ENCODE measurements at places on chromosomes 6 and 20.
A peak's percentile ranks its signal among the peaks of the same experiment; 100 is the strongest.

DNA sequence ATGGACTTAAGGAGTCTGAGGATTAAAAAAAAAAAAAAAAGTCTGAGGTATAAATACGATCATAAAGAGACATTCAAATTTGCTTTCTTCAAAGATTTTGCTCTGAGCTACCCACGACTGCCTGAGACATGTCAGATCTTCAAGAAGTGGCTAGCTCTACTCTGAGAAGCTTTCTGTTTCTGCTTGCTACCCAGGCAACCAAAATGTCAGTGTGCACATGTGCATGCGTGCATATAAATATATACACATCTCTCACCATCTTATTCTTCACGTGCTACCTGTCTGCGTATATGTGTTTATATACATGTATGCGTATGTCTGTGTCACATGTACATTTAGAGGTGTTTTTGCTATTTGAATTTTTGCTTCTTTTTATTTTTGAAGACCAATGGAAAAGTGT is 299.6 kb upstream of the STXBP5 start:
- DNase-seq = no peak
- no peak overlapping the region for H3K27ac ChIP-seq
- H3K36me3 ChIP-seq = no peaks in the 10 kb centered on the region
- no peak overlapping the region for H3K4me3 ChIP-seq
- H3K27me3 ChIP-seq = no peaks in the 10 kb centered on the region
- H3K4me1 ChIP-seq = peaks cover 2% of the 10 kb centered on the region

DNA sequence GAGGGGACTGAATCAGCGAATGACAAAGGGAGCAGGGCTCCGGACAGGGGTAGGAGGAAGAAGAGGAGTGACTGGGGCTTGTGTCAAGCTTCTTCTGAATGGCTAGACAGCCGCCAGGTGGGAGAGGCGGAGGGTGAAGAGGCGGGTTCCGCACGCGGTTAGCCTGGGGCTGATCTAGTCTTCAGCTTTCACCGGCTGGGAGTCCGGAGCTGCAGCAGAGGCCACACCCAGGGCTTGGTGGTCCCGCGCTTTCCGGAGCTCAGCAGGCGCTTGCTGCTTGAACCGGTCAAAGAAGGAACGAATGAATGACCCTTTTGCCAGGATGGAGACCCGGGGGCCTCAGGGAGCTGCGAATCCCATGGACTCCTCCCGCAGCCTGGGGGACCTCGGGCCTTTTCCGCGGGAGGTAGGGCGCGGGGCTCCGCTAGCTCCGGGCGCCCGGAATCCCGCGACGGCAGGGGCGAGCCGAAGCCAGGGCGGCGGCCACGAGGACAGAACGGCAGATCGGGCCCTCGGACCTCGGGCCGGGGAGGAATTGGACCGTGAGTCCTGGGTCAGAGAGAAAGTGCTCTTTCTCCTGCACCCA is at the start of gene C6orf141:
C6orf141 (plus strand) TSS at position 177 of the 586 bp plus-strand sequence; CDS start at position 302, 125 bp downstream.
- peaks cover 12% of the 10 kb centered on the region for H3K4me1 ChIP-seq
- peak within 1 kb of the TSS; percentile 60 for H3K4me3 ChIP-seq
- no peak within 1 kb of the TSS for H3K27ac ChIP-seq
- peaks cover 3% of the 10 kb centered on the region for H3K27me3 ChIP-seq
- peak; percentile 34 for DNase-seq

GRCh38 chr6:119760046-119760445 is 410.5 kb upstream of the MAN1A1 start:
- H3K4me3 ChIP-seq = no peak overlapping the region
- no peak overlapping the region for H3K27ac ChIP-seq
- DNase-seq = no peak
- no peaks in the 10 kb centered on the region for H3K36me3 ChIP-seq
- H3K27me3 ChIP-seq = no peaks in the 10 kb centered on the region

GRCh38 chr6:1773700-1774099 is 164.0 kb downstream of the FOXC1 start:
- H3K4me3 ChIP-seq = no peak overlapping the region
- peaks cover 12% of the 10 kb centered on the region for H3K4me1 ChIP-seq
- no peak for DNase-seq
- no peak overlapping the region for H3K27ac ChIP-seq

GRCh38 chr6:100300221-100300736 is 164.4 kb downstream of the SIM1 start:
- H3K4me1 ChIP-seq = no peaks in the 10 kb centered on the region
- peak; percentile 85 for DNase-seq
- no peaks in the 10 kb centered on the region for H3K36me3 ChIP-seq
- H3K27ac ChIP-seq = peak overlapping the region; percentile 72
- H3K4me3 ChIP-seq = no peak overlapping the region

- H3K36me3 ChIP-seq = no peaks in the 10 kb centered on the region
- H3K4me3 ChIP-seq = peak within 1 kb of the TSS; percentile 91
- H3K4me1 ChIP-seq = peaks cover 3% of the 10 kb centered on the region
- no peaks in the 10 kb centered on the region for H3K27me3 ChIP-seq
These were observed at the start of gene NCOA6 for GRCh38 chr20:34825530-34826362. Gene NCOA6, minus strand, starts transcription at chr20:34825651. Its CDS starts 43,296 bp downstream, at chr20:34782355.

DNA sequence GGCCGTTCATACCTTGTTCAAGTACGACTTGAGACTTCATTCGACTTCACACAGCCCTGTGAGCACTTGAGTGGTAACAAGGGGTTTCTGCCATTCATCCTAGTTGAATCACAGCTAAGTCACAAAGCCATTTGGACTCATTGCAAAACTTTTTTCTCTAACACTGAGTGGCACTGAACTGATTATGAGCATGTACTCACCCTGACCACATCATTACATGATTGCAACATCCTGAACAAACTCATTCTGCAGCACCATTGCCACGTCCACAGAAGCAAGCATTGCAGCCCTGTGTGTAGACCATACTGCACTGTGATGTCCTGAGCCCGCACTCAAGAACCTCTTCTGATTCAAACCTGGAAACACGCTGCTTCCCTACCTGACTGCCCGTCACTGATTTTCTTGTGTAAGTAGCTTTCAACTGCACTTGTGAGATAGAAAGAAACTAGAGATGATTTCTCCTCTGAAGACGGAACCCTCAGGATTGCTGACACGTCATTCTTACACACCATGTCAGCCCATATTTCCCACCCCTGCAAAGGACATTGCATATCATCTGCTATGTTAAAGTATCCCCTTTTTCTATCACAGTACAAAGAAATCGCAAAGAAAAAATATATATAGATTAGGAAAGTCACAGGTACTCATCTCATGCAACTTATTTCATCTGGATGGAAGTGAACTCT is 81.6 kb downstream of the C6orf118 start:
- H3K27ac ChIP-seq = no peak overlapping the region
- no peaks in the 10 kb centered on the region for H3K4me1 ChIP-seq
- H3K27me3 ChIP-seq = no peaks in the 10 kb centered on the region
- no peaks in the 10 kb centered on the region for H3K36me3 ChIP-seq
- DNase-seq = no peak

DNA sequence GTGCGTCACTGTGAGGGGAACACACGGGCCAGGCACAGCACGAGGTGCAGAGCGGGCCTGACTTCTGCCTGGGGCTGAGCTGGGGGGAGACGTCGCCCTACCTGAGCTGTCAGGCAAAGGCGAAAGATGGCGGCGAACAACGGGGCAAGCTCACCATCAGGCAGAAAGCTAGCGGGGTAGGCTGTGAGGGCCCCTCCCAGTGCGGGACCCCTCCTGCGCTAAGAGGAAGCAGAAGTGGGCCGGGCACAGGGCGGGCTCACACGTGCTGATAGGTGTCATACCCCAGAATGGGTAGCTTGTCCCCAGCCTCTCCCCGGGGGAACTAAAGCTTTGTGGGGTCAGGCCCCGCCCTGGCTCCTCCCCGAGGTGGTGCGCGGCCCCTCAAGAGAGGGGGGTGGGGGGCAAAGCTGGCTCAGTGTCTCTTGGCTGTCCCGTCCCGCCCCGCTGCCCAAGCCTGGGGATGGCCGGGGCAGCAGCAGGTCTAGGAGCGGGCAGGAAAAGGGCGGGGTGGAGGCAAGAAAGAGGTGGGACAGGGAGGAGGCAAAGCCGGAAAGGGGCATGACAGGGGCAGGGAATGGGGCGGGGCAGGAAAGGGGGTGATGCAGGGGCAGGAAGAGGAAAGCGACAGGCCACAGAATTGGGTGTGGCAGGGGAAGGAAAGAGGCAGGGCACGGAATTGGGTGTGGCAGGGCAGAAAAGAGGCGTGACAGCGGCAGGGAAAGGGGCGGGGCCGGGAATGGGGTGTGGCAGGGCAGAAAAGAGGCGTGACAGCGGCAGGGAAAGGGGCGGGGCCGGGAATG is 14.7 kb downstream of the UCKL1 start:
- DNase-seq = no peak
- peaks cover 68% of the 10 kb centered on the region for H3K36me3 ChIP-seq
- H3K27ac ChIP-seq = no peak overlapping the region
- H3K4me1 ChIP-seq = peaks cover 9% of the 10 kb centered on the region
- H3K4me3 ChIP-seq = no peak overlapping the region

- DNase-seq = no peak
- H3K27ac ChIP-seq = no peak overlapping the region
- no peaks in the 10 kb centered on the region for H3K4me1 ChIP-seq
- H3K27me3 ChIP-seq = peaks cover 4% of the 10 kb centered on the region
- no peaks in the 10 kb centered on the region for H3K36me3 ChIP-seq
These were observed 174.8 kb downstream of the DOK5 start for GRCh38 chr20:54650052-54650719.
